Fibroblast of skin of scalp (primary cell): ENCODE measurements at places on chromosomes 11 and 22.

- peak; percentile 73 for DNase-seq
Measured at GRCh38 chr11:36372101-36372771, 76.1 kb downstream of the PRR5L start.

- no peak for DNase-seq
Measured at GRCh38 chr11:70834277-70834940, 418.0 kb downstream of the SHANK2 start.

DNA sequence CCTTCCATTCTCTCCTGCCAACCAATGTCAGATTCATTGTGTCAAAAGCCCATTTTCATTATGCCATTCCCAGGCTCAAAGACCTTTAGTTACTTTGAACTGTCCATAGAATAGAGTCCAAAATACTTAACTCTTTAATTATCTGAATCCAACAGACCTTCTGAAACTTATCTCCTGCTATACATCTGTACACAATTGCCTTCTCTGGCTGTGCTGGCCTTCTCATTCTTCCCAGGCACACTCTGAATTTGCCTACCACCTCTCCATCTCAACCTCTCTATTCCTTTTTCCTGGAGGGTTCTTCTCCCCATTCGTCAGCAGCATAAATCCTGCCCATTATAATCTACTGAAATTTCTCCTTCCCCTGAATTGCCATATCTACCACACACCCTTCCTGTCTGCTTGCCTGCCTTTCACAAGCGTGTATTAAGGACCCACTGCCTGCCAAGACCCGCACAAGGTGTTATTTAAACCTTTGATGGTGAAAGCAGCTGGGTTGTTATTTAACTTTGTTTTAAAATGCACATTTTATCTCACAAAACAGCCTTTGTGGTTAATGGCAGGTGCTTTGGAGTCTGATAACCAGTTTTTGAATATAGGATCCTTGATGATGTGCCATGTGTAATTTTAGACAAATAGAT lies 125.9 kb downstream of the CCDC81 start:
- no peak for DNase-seq

DNA sequence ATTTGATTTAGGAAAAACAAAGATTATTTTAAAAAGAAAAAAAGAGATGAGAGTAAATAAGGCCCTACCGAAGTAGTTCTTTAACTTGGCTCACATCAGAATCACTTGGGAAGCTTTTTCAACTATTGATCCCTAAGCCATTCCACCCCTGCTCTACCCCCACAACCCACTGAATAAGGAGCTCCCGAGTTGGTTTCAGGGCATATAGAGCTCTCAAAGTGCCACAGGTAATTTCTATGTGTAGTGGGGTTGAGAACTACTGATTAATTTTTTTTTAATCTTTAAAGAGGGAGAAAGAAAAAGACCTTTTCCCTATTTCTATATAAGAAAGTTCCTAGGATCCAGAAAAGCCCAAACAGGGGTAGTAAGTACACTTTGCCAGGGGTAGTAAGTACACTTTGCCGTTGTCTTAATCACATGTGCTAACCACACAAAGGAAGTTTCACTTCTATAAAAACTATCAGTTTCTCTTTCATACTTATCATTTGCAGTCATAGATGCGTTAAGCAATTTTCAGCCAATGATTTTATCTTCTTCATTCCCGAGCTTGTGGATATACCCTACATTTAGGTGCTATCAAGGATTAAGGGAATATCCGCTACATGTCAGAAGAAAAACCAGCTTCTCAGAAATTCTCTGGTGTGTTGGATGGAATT lies 108.4 kb upstream of the ZC3H12C start:
- DNase-seq = no peak

DNA sequence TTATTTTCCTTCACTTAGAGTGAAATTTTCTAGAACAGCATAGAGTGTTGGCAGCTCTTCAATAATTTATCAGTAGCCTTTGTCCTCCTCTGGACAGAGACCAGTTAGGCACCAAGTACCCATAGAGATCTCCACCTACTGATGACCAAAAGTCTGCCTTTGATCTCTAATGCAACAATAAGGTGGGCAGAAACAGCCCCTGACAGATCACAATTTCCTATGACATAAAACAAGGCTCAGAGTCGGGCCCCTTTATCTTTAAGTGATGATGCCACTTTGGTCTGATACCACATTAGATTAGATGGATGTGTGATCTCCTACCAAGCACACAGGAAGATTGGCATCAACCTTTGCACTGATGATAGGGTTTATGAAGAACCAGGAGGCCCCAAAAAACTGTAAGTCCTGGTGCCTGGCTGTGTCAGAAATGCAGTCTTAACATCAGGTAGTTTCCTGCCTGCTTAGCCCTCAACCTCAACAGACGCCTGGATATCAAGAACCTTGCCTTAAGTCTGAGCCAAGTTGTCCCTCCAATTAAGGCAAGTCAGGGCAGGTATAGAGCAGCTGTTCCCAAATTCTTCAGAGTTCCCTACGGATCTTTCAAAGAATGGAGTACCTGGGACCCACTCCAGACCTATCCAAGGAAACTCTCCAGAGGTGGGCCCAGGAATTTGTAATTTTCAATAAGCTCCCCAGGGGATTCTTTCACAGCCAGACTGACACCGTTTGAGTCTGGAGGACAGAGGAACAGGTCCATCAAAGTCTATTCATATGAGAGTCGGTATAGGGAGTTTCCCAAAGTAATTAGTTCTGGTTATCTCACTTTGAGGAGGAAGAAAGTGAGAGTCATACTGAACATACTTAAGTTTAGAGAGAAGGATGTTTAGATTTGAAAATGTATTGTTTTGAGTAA lies 30.6 kb upstream of the TMPRSS4 start:
- no peak for DNase-seq

- no peak for DNase-seq
Measured at GRCh38 chr11:104979839-104980238, 11.5 kb upstream of the CASP4 start.

DNA sequence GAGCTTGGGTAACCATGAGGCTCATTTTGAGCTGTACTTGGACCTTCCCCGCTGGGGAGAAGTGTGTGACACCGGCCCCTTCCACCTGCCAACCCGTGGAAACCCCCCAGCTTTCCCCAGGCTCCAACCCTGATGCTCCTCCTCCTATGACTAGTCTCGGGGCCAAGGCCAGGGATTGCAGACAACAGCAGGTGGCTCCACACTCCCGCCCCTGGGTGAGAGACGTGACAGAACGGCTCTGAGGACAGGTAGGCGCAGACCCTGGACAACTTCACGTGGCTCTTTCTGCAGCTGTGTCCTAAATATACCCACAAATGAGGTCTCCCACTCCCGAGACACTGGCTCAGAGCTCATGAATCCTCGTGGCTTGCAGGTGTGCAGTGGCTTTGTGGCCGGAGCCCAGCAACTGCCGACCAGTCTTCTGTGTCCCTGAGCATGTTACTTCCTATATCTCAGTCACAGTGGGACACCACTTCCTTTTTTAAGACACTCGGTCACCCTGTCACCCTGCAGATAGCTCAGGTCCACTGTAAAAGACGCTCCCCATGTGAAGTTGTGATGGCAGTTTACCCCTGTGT lies 55.2 kb downstream of the NECTIN1 start:
- DNase-seq = no peak

DNA sequence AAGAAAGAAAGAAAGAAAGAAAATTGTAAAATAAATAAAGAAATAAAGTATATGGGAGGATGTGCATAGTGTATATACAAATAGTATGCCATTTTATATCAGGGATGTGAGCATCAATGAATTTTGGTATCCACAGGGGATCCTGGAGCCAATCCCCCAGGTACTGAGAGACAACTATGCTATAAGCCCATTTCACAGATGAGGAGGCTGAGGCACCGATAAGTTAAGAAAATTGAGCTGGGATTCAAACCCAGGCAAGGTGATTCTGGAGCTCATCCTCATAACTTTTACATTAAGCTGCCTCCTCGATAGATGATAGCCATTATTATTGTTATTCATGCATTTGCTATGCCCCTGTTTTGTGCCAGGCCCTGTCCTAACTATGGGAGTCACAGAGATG lies 47.0 kb upstream of the ACCSL start:
- DNase-seq = no peak
